ENCODE measurements at places on chromosomes 1 and 21.

DNA sequence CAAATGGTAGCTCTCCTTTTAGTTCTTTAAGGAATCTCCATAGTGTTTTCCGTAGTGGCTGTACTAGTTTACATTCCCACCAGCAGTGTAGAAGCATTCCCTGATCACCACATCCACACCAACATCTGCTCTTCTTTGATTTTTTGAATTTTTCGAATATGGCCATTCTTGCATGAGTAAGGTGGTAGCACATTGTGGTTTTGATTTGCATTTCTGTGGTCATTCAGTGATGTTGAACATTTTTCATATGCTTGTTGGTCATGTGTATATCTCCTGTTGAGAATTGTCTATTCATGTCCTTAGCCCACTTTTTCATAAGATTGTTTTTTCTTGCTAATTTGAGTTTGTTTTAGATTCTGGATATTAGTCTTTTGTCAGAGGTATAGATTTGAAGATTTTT lies 84.6 kb upstream of the B3GALT2 start:
- DNase-seq = peak; percentile 79

DNA sequence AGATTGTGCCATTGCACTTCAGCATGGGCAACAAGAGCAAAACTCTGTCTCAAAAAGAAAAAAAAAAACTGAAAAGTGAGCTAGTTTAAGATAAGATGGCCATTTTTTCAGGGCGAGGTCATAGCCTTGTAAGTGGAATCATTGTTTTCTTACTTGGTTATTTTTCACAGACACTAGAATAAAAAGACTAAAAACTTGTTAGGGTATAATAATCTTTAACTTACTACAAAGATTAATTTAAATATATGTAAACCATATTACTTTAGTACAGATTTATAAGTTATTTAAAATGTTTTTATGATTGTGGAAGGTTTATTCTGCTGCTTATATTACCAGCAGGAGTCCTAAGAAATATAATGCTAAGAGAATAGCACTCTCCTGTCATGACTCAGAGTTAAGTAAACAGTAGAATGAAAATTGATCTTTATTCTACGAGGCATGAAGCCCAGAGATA lies 23.5 kb downstream of the ANGPTL1 start:
- peak; percentile 61 for DNase-seq

DNA sequence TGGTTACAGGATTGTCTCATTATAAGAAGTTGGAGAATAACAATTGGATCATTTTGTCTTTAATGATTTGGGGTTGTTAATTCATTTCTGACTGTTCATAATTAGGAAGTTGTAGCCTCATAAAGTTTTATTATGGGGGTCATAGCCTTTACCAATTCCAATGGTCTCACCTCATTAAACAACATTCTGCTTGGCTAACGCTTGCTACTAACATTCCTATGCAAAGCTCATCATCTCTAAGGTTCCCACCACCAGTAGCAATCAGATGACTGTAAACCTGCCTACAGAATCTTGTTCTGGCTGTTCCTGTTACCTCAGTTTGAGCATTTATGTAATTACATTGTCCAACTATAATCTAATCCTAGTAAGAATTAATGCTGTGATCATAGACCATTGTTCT lies 60.2 kb downstream of the ODF2L start:
- no peak for DNase-seq

DNA sequence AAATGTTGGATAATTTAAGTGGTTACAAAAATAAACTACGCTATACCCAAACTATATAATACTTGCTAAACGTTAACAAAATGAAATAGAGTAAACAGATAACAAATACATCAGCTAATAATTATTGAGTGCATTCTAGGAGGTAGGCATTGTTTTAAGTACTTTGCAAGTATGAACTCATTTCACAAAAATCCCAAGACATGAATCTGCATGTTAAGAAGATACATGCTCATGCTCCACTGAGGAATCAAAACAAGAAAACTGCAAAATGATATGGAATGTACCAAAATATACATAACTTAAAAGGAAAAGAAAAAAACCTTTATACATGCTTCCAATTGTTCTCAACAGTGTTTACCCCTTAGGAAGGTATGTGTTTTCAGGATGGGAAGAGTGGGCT lies 2.5 kb downstream of the FRRS1 start:
- no peak for DNase-seq

GRCh38 chr1:185353124-185353523 lies 36.1 kb upstream of the IVNS1ABP start:
- no peak for DNase-seq

GRCh38 chr1:3857791-3858129 lies 484 bp downstream of the DFFB start:
- no peak for DNase-seq

DNA sequence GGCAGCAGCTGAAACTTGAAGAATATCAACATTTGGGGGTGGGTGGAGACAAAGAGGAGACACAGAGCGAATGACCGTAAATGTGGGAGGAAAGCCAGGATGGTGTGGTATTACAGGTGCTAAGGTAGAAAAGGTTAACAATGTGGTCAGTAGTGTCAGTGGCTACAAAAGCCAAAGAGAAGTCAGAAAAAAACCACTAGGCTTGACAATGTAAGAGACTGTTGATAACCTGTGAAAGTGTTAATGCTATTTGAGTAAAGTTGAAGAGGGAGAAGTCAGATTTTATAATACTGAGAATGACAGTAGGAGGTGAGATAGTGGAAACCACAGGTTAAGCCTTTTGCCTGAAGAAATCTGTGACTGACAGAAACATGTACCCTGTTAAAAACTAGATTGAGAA lies 120.8 kb downstream of the CLEC20A start:
- no peak for DNase-seq

DNA sequence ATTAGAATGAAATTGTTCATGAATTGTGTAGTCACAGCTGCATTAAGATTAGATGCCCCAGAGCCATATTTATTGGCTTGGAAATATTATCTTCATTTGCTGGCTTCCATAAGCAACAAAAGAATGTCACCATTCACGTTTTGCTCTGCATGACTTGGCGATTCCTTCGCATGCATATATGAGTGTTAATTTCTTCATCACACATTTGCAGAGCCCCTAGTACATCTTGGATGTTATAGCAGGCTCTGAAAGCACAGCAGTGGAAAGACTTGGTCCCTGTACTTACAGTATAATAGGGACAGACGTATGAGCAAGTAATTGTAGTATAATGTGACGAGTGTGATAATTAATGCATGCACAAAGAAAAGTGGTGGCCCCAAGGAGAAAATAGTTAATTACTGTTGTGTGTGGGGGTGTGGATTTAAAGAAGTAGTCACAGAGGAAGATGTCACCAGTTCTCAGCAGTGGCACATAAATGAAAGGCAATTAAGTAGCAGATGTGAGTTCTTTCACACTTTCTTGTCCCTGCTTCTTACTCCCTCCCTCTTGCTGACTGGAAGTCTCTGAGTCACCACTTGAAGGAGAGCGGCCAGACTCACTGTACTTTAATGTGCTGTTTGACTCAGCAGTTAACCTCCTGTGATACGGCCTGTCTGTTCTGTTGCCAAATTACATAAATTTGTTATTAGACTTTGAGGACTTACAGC lies 21.0 kb downstream of the S100A10 start:
- DNase-seq = peak; percentile 84

DNA sequence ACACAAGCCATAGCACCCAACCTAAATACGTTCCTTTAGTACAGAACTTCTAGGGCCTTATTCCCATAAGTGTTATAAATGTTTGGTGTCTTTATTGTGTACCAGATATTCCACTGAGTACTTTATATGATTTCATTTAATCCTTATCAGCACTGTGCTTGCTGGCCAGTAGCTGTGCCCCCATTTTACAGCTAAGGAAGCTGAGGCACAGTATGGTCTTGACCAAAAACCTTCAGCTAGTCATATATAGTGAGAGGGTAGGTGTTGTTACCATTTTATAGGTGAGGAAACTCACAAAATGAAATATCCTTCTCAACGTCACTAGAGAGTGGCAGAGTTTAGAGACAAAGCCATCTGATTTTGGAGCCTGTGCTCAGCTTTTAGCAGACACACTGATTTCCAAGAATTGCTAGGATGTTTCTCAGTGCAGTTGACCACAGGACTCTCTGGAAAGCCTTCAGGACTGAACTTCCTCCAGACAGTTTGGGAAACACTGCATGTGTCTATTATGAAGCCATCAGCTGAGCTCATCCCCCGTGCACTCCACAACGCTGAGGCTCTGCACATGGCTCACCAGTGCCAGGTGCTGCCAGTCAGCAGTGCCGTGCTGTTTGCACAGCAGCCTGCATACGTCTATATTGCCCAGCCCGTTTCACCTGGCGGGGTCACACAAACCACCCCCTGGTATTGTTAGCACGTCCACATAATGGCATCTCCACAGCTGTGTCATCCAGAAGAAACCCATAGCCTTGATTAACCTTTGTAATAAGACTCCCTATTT lies 15.4 kb downstream of the NPPA start:
- no peak for DNase-seq

DNA sequence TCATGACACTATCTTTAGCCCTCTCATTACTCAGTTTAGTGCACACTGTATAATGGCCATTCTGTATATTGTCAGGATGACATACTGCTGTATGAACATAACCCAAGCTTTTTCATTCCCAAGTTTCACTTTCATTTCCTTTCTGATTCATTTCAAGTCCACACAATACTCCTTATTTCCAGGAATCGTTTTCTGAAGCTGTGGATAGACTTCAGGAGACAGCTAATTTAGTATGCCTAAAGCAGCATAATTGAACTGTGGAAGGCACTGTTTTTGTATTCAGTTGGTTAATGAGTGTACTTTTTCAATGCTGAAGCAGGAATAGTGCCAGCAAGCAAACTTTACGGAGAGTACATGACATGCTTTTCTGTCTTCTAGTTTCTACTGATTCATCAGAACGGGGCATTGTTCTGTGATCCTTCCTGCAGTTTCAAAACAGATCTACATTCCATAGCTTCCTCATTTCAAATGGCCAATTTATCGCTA lies 578.5 kb upstream of the ZP4 start:
- peak; percentile 11 for DNase-seq

DNA sequence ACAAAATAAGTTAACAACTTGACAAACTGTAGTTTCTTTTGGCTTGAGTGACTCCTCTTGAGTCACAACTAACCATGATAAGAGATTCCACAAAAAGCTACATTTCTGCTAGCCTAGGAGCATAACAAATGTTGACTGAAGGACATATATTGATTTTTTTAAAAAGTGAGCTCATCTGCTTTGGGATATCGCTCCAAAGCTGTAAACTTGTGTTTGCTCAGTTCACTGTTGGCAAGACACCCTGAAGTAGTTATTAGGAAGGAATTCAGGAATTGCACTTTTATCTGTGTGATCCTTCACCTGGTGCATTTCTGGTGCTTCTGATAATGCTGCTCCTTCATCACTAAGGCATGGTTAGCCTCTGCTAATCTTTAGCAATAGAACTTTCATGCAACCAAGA lies 23.7 kb downstream of the RWDD3 start:
- no peak for DNase-seq

DNA sequence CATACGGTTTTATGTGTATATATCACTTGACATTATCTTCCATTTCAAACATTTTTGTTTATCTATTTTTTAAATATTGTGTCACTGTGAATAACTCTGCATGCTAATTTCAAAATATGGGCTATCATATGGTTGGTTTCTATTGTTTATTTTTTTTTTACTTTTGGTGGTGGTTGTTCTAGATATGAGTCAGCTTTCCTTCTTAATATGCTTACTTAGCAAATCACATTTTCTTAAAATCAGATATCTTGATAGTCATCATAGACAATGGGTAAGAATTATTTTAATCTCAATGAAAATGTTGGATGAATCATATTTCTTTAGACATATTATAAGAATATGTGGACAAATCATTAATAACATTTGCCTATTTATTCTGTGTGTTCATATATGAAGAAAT lies 881.5 kb downstream of the BRINP3 start:
- DNase-seq = no peak

DNA sequence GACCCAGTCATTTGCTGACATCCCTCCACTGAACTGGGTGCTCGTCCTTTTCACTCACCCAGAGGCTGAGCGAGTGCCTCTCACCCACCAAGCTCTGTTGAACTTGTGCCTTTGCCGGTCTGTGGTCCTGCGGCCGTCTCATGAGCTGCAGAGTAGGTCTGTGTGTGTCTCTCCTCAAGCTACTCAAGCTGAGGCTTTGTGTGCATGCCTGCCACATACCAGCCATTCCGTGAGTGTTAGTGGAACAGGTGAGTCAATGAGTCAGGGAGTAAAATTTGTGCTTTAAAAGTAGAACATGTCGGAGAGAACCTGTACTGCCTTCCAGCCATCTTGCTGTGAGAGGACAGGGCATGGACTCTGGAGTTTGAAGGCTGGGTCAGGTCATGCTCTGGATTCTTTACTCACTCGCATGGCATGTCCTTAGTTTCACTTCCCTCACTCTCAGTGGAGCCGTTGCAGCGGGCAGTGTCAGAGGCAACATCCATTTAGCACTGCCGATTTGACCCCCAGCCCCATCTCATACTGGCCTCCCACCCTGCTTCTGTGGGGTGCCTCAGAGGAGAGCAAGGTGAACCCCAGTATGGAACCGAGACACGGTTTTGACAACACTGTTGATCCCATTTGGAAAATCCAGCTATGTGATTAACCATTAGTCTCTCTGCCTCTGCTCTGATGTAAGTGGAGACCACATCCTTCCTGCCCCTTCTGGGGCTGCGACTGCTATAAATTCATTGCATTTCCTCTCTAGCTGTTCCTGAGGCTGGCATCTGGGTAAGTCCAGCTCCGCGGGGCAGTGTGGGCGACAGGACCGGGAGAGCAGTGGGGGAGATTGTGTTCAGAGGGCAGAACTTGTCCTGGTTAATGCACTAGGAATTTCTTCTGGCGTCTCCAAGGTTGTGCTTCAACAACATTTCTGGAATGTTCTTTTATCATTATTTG lies at the start of gene NLRP3:
Gene NLRP3 (plus strand): TSS at position 751 of the 939 bp plus-strand sequence. CDS start 2,628 bp downstream, outside the sequence.
- peak; percentile 87 for DNase-seq

- no peak for DNase-seq
Observed at GRCh38 chr1:147502760-147503159, 38.5 kb upstream of the BCL9 start.

DNA sequence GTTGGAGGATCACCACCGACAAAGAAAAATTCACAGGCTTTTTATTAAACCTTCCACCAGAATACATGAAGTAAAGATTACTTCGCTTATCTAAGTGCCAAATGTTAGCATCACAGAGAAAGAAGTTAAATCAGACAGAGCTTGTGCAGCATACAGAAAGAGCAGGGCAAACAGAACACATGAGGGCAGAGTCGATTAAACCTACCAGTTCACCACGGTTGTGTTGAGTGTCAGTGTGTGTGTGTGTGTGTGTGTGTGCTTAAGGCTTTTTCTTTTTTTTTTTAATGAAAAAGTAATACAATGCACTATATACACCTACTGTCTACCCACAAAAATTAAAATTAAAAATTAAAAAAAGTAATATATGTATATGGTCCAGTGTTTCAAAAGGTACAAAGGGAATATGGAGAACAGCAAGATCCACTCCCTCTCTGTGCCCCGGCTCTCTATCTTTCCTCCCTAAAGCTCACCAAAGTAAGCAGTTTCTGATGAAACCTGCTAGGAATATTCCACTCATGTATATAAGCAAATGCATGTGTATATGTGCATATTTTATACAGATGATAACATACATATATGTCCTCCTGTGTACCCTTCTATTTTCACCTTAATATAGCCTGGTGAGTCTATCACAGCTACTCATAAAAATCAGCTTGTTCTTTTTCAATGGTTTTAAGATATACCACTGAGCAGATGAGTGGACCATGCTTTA lies 17.7 kb downstream of the YIPF1 start:
- no peak for DNase-seq

Data from HT1080 (cell line).